DMS79 (cell line): ENCODE measurements at places on chromosomes 6 and 20.

DNA sequence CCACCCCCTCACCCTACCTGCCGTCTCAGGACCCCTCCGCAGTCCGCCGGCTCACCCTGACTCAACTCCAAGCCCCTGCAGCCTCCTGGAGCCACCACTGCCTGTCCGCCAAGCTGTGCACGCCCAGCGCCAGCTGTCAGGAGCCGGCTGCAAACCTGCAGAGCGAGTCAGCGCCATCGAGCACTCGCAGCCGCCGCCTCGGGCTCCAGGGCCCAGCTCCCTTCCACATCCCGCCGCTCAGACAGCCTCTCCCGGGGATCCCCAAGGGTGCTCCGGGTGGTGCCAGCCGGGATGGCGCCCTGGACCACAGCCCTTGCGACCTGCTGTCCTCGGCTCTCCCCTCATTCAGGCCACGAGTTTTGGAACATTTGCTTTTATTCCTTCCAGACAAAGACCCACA is 4.3 kb downstream of the TNNC2 start:
- DNase-seq, result peak; percentile 20

- DNase-seq, result no peak
Measured at GRCh38 chr6:24864343-24864742, 65.6 kb upstream of the ARMH2 start.

DNA sequence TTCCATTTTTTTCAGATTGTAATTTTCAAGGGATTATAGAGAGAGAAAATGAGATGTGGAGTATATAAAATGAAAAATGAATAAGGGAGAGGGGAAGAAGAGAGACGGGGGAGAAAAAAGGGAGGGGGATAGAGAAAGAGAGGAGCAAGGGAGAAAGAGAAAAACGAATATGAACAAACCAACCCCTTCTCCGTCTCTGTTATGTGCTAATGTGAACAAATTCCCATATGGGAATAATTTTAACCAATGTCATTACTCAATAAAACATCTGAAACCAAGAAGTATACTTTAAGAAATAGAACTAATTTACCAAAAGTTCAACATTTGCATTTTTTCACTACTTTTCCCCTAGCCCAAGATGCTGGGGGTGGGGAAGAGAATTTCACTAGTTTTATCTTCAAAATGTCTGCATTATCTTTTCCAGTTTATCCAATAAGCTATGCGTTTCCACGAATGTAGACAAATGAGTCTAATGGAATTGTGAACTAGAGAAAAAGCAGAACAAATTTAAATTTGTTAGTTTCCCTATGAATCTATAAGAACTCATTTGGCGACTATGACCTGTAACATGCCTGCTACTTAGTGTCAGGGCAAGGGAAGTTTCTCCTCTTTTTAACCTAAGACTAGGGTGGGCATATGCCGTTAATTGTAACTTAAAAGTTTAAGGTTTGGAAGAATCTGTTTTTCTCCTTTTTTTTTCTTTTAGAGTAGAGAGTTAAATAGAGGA is 286.3 kb downstream of the BTBD9 start:
- no peak for DNase-seq

- DNase-seq, result no peak
Measured at GRCh38 chr6:151659212-151659611, 148.3 kb upstream of the ESR1 start.

DNA sequence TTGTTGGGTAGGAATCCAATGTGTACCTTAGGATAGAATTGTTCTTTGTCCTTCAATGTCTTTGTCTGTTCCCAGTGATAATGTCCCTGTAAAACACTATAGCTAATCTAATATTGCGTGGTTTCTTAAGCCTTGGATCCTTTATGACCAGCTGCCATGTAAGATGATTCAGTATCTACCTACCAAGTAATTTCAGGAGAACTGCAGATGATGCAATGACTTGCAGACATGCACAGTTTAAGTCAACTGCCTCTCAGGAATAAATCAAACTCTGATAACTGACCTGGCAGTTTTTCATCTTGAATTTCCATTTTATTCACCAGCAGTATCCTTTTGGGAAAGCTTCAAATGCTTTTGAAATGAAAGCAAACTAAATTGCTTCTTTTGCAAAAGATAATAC is 157.8 kb downstream of the TPBG start:
- no peak for DNase-seq

- DNase-seq, result no peak
Measured at GRCh38 chr6:129240492-129240853, 357.5 kb downstream of the LAMA2 start.

- DNase-seq, result no peak
Measured at GRCh38 chr20:23231561-23232218, 118.9 kb upstream of the NXT1 start.

DNA sequence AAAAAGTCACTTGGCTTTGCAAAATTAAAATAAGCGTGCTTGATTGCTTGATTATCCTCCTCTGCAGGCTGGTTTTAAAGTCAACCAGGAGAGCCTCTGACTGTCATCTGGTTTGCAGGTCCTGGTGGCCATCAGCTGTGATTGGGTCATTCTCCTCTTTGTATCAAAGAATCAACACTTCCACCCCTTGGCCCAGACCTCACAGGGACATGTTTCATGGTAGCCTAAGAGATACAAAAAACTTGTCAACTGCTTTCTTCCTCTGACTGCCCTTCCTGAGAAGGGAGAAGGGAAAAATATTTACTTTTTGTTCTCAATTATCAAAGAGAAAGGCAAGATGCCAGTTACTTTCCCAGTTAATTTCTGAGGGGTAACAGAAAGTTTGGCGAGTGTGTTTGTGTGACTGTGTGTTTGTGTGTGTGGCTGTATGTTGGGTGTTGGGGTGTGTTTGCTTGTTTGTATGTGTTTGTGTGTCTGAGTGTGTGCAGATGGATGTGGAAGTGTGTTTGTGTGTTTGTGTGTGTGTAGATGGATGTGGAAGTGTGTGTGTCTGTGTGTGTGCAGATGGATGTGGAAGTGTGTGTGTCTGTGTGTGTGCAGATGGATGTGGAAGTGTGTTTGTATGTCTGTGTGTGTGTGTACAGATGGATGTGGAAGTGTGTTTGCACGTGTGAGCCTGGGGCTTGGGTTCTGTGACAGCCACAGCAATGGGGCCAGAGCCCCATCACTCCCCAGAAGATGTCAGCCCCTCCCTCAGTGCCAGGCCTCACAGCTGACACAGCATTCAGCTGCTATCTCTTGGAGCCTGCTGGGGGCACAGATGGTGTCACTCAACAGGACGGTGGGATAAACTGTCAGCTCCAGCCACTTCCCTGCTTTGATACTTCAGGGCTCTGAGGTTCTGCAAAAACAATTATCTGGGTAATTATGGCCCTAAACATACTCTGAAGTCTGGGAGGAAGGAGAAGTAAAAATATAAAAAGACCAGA is 98.6 kb upstream of the RNF24 start:
- DNase-seq, result no peak

DNA sequence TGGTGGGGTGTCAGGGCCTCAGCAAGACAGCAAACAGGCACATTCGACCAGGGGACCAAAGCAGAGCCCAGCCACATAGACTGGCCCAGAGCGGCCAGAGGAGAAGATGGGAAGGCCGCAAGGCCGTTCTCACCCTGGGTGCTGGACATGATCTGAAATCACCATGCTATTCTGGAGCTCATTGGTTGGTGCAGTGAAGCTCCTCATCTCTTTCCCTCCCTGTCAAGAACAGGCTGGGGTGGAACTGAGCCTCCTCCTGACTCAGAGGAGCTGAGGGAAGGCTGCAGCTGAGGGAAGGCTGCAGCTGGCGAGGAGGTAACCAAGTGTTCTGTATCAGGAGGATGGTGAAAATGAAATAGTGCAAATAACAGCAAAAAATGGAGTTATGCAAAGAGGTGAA is 80.0 kb downstream of the AKAP7 start:
- DNase-seq, result no peak

- DNase-seq, result no peak
Measured at GRCh38 chr20:17967521-17968365, 851 bp downstream of the SNX5 start.

GRCh38 chr20:56778765-56779195 is 149.7 kb downstream of the TFAP2C start:
- DNase-seq, result no peak

- no peak for DNase-seq
Measured at GRCh38 chr20:53291548-53291947, 302.1 kb downstream of the ZNF217 start.

- no peak for DNase-seq
Measured at GRCh38 chr6:18076231-18076630, 46.2 kb downstream of the NHLRC1 start.

DNA sequence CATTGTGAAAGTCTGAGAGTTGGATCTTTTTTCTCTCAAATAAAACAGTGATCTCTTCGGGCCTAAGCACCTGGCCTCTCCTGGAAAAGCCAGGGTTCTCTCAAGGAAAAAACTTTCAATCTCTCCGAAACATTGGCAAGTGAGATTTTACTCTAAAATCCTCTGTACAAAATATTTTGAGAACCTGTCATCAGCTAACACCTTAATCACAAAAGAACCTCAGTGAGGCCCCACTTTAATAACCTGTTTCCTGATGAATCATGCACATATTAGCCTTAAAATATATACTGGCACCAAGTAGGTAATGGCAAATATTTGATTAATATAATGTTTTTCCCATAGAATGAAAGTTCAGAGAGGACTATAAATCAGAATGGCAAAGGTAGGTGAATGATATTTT is 177.9 kb downstream of the FRK start:
- no peak for DNase-seq

- DNase-seq, result no peak
Measured at GRCh38 chr20:17628101-17628841, 53.8 kb downstream of the RRBP1 start.

- DNase-seq, result no peak
Measured at GRCh38 chr6:14689639-14690038, 556.2 kb upstream of the JARID2 start.

DNA sequence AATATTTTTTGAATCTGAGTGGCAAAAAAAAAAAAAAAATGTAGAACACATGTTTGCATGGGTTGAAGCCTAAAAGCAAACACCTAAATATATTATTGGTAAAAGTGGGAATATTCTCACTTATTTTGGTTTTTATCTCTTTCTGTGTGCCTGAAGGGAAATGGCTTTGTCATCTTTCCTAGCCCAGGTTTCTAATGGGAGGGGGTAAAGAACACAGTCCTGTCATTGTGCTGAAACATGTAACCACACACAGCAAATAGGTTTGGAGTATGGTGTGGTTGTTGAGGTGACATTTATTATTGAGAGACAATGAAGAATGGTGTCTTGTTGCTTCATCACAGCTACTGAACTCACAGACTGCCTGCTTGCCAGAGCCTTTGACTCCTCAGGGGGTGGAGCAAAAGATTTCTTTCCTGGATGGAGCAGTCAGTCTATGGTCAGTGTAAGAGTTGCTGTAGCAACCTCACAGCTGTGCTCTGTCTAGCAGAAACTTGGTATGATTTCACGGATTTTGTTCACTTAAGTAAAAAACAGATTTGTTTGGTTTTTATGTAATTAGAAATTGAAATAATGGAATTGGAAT is 70.2 kb downstream of the CEP57L1 start:
- DNase-seq, result no peak
